ENCODE measurements at places on chromosomes 6 and 20.
A peak's percentile ranks its signal among the peaks of the same experiment; 100 is the strongest.

DNA sequence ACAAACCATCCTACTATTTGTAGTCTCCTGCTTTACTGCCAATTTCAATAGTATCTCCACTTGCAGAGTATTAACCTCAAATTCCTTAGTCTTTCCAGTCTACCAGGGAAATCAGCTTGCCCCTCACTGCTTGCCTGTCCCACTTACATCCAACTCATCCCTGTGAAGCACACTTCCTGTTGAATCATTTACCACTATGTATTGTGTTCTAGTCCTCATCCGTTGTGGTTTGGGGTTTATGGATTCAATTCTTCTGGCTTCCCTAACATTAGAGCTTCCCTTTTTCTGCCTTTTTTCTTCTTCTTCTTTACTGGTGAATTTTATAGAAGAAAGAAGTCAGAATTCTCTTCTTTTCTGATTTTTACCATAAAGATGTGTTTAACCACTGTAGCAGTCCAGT lies 5.1 kb upstream of the TXLNB start:
- no peak for DNase-seq

- DNase-seq: no peak
Observed at GRCh38 chr6:122833021-122833491, 44.0 kb downstream of the SMPDL3A start.

GRCh38 chr6:32941214-32941768 lies 463 bp upstream of the HLA-DMB start:
- no peak for DNase-seq

- no peak for DNase-seq
Observed at GRCh38 chr20:31527266-31527665, 13.0 kb downstream of the HM13 start.

GRCh38 chr6:11328613-11329247 lies 96.3 kb upstream of the NEDD9 start:
- DNase-seq: no peak

DNA sequence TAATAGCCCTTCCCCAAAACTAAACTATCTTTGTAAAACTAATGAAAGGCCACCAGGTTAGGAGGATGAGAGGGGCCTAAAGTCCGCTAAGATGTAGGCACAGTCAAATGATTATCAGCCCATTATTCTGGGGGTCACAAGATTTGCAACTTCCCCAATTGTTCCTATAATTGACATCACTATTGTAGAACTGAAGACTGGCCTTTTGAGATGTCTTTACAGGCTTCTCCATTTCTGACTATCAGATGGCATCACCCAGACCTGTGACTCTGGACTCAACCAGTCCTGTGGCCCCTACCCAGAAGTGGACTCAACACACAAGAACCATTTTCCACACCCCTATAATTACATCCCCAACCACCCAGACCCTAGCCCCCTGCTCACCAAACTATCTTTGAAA lies 61.5 kb upstream of the MAP7 start:
- DNase-seq: no peak

- DNase-seq: no peak
Observed at GRCh38 chr20:59750209-59750840, 146.0 kb downstream of the PHACTR3 start.

GRCh38 chr6:92130944-92131343 lies 1288.4 kb downstream of the EPHA7 start:
- no peak for DNase-seq

- DNase-seq: no peak
Observed at GRCh38 chr6:37783856-37784584, 35.5 kb upstream of the ZFAND3 start.

DNA sequence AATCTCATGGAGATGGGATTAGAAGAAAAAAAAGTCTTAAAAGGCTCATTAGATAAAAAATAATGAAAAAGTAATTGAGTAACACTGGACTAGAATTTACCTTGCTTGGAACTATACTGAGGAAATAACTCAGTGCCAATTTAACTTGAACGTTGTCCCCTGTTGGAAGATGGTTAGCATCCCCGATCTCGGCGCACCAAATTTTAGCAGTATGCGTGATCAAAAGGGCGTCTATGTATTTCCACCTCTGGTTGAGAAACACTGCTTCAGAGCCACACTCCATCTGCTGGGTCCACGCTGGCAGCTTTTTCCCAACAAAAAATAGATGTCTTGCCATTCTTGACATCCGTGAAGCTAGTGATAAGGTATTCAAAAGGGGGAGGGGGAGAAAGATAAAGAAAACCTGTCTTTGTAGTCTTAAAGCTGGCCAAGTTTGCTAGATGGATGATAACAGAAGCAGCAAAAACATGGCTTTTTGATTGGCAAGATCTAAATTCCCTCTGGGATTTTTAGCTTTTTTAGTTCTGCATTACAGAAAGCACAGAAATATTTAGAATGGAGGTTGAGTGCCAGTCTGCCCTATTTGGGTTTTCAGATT lies 6.4 kb downstream of the HINT3 start:
- peak; percentile 40 for DNase-seq

- DNase-seq: no peak
Observed at GRCh38 chr6:136011475-136011874, 160.0 kb downstream of the PDE7B start.

- DNase-seq: no peak
Observed at GRCh38 chr6:56604186-56604585, 38.5 kb downstream of the DST start.

GRCh38 chr6:168658059-168658458 lies 217.1 kb downstream of the SMOC2 start:
- no peak for DNase-seq

DNA sequence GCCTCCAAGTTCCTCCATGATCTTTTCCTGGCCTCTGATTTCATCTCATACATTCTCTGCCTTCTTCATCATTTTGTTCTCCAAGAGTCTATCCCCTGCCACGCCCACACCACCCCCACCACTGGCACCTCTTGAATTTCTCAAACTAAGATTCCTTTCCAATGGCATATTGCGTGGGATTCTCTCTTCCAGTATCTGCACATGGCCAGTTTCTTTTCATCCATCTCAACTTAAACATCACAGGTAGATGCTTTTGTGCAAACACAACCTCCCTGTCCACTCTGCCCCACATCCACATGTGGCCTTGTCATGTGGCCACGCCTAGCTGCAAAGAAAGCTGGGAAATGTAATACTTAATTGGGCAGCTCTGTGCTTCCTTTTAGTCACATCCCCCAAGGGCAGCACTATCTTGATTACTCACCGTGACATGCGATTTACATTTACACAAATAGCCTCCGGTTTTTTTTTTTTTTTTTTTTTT lies 33.4 kb upstream of the ZMYND8 start:
- no peak for DNase-seq

- peak; percentile 2 for DNase-seq
Observed at GRCh38 chr6:167485186-167485978, 160.5 kb downstream of the TTLL2 start.

GRCh38 chr6:167795321-167795811 lies 31.3 kb upstream of the AFDN start:
- no peak for DNase-seq

- no peak for DNase-seq
Observed at GRCh38 chr6:37897321-37897720, 77.8 kb downstream of the ZFAND3 start.

DNA sequence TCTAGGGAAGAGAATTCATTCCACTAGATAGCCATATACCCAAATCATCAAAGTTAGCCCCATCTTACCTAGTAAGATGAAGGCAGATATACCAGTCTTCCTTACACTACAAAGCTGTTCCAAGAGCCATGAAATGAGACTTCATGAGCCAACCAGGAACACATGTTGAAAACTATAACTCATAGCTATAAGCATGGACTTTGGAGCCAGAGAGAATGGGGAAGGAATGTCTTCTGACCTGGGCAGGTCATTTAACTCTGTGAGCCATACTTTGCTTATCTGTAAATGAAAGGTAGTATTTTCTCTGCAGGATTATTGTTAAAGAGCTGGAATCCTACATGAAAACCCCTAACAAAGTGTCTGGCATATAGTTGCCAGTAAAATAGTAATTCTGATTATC lies 27.3 kb downstream of the ADGRF5 start:
- no peak for DNase-seq

- DNase-seq: no peak
Observed at GRCh38 chr6:5004373-5005037, 668 bp upstream of the RPP40 start.

GRCh38 chr6:32627831-32628230 lies 9.4 kb upstream of the HLA-DQA1 start:
- no peak for DNase-seq

- DNase-seq: no peak
Observed at GRCh38 chr6:137363805-137364138, 130.4 kb downstream of the OLIG3 start.

DNA sequence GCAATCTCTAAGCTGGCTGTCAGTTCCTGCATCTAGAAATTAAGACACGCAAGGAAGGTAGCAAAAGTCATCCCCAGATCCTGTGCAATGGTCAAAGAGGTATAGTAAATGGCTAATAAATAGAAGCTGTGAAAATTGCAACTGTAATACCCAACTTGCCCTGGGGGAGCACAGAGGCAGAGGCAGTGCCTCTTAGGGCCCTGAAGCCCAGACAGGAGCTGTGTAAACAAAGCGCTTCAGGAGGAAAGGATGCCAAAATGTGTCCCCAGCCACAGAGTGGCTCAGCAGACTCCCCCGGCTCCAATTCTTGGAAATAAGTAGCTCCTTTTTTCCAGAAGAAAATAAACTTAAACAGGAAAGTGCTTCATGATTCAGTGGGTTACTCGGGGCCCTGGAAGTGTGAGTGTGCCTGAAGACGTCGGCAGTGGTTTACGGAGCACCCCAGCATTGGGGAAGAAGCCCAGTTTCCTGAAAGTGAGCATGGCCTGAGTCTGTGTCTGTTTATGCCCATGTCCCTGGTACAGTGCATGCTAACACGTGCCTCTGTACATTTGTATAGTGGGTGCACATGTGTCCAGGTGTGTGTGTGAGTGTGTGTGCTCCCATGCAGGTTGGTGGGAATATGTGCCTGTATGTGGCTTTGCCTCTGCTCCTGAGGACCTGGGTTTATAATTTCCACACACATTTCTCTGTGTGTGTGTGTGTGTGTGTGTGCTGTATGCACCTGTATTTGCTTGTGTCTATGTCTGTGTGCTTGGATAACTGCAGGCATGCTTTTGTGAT lies 246.7 kb downstream of the MAFB start:
- DNase-seq: no peak

DNA sequence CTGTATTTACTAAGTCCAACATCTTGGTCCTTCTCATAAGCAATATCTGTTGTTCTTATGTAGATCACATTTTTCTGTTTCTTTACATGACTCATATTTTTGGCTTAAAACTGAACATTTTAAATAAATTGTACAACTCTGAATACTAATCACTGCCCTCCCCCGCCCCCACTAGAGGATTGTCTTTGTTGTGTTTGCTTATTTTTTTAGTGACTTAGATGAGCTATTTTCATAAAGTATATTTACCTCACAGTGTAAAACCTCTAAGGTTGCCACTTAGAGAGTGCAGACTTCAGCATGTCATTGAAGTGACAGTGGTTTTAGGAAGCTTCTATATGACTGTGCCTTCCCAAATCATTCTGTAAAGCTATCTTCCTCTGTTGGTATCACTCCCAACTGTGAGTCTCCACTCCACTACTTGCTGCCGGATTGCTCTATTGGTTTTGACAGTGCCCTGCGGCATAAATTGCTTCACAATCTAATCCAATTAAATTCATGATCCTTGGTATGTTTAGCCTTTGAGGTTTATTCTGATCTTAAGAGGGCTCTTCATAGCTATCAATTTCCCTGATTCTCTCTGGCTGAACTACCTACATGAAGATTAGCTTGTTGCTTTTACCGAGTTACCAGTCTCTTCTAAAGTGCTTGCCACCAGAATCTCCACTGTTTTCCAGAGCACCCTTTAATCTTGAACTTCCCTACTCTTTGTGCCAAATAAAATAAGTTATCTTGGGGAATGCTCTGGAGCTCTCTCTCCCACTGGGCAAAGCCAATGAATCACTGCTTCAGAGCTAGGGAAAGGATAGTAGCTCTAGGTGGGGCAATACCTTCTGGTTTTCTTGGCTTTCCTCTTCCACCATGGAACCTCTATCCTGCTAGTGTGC lies 33.0 kb downstream of the SPTLC3 start:
- no peak for DNase-seq

DNA sequence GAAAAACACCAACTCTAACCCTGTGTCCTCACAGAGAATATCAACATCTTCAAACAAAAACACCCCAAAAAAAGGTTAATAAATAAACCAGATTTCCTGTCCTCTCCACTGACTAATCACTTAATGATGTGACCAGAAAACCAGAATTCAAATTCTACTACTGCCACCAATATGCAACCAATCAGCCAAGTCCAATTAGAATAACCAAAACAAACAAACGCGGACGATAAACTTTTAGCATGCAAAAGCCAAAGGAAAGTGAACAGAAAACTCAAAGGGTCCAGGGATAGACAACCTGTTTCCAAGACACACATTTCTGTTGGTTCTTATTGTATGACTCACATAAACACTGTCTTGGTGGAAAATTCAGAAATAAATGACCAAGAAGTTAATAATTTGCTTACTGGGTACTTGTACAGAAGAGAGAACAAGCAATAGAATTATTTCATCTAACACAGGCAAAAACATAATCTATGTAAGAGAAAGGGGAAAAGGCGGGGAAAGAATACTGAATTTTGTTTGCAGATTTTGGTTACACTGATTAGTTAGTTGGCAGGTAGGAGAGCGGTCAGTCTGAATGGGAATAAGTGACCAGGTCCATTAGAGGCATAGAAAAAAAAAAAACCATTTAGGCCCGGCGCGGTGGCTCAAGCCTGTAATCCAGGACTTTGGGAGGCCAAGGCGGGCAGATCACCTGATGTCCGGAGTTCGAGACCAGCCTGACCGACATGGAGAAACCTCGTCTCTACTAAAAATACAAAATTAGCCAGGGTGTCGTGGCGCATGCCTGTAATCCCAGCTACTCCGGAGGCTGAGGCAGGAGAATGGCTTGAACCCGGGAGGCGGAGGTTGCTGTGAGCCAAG lies 34.1 kb downstream of the HFE start:
- DNase-seq: no peak

GRCh38 chr6:21970569-21971300 lies 326.1 kb downstream of the PRL start:
- no peak for DNase-seq

- DNase-seq: no peak
Observed at GRCh38 chr20:53157443-53158408, 185.6 kb downstream of the TSHZ2 start.

DNA sequence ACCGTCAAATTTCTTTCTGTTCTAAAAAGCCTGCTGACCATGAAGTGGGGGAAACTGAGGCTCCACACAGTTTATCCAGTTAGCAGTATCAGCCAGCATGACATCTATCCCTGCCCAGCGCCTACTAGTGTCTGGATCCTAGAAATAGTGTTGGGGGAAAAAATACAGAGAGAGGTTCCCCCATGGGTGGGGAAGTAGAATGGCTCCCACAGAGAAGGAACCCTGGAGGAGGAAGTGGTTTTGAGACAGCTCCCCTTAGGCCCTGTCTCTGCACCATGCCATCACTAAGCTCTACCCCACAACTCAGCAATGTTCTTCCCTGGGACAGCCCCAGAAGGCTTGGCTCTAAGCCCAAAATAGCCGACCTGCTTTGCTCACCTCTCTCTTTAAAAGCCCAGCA lies 153.4 kb downstream of the MBOAT1 start:
- no peak for DNase-seq

Measured in DMS 273 treated with DMSO at 0.1 percent for 48 hours (cell line).